AG09319 (cell line): ENCODE measurements at places on chromosomes 13 and 19.

- DNase-seq: no peak
Observed at GRCh38 chr19:19155495-19156219, 14.4 kb downstream of the MEF2B start.

DNA sequence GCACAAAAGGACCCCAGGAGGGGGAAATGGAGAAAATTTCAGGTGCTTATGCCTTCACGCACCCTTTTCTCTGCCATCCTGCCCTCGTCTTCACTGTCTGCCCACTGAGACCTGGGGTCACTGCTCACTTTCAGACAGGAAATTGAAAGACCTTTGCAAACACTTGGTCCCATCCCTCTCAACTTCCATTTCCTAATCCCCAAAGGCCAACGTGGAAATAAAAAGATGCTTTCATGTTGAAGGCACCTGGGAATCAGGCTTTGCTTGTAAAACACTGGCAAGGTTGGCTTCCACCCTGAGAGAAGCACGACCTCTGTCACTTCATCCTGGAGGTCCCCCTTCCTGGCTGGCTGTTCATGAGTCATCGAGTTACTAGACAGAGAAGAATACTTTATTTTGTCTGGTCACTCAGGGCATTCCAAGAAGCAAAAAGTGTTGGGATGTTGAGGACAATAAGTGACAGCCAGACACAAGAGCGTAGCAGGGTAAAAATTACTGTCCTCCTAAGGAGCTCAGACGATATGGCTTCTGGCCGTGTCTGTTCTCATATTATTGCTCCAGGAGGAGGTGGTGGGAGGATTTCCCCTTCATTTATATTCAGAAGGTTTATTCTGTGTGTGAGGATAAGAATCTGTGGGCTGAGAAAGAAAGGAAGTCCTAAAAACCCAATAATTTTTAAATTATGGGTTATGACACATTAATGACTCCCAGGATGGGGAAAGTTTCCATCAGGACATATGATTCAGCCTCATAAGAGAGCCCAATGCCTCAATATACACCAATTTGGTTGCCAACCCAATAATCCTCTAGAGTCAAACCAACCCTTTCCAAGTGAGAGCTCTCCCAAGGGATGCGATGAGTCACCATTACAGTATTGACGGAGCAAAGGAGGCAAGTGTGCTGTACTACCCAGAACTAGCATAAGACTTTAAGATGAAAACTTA is 409.0 kb downstream of the COG6 start:
- DNase-seq: peak; percentile 19

GRCh38 chr13:30194906-30195305 is 112.4 kb downstream of the KATNAL1 start:
- DNase-seq: no peak

GRCh38 chr19:15640294-15640903 is at the start of gene CYP4F3:
TSS of gene CYP4F3 (plus strand) at chr19:15640897. CDS start at chr19:15641416, 519 bp downstream.
- DNase-seq: no peak

DNA sequence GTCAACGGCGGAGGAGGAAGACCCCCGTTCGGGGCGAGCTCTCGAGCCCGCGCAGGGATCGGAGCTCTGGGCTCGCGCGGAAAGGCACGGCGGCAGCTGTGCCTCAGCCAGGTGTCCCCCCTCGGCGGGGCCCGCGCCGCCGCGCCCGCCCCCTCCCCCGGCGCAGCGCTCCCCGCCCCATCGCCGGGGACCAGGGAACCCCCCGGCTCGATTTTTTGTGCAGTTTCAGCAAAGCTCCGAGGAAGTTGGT is 110.0 kb downstream of the KCNRG start:
- DNase-seq: no peak

DNA sequence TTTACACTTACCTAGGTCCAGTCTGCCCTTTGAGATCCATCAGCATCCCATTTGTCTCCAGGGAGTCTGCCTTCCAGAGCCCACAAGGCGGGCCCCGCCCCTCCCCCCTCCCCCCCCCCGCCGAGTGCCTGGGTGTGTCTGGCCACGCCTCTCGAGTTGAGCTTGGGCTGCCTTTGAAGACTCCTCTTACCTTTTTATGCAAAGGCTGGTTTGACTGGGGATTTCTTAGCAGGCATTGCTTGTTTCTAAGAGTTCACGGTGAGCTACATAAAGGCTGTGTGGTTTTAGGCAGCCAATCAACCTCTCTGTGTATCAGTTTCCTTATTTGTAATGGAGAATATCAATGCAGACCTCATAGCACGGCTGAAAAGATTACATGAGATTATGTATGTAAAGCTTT is 11.3 kb downstream of the GPR12 start:
- no peak for DNase-seq

- DNase-seq: no peak
Observed at GRCh38 chr13:113002913-113003290, 33.9 kb downstream of the MCF2L start.

GRCh38 chr13:50412046-50412617 is 396.9 kb downstream of the KCNRG start:
- no peak for DNase-seq

DNA sequence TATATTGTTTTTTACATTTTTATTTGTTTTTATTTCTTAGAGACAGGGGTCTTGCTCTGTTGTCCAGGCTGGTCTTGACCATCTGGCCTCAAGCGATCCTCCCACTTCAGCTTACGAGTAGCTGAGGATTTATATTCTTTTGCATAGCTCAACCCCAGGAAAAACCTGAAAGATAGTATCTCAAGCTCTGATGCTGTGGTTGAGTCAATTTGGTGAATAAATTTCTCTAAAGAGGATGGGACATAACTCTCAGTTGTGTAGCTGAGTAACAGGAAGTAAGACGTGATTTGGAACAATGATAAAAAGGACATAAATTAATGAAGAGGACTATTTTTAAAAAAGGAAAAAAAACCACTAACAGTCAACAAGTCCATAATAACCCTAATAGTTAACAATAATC is 79.8 kb upstream of the TNFSF11 start:
- no peak for DNase-seq

DNA sequence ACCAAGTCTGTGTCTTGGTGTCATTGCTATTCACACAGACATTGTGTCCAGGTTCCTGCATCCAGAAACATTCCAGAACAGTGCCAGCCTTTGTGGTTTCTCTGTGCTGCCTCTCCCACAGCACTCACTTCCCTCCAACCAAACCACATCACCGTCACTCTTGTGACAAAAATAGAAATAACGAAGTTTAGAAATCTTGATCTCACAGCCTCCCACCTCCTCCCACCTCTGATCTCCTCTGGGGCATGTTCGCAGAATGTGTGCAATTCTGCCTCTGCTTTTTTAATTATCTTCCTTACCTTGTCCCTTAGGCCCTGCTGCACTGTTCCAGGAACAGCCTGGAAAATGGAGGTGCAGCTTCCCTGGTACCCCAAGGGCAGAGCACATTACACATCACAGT is 8.7 kb upstream of the SERPINE3 start:
- DNase-seq: no peak

- DNase-seq: no peak
Observed at GRCh38 chr13:113147206-113147605, 11.2 kb upstream of the PROZ start.

DNA sequence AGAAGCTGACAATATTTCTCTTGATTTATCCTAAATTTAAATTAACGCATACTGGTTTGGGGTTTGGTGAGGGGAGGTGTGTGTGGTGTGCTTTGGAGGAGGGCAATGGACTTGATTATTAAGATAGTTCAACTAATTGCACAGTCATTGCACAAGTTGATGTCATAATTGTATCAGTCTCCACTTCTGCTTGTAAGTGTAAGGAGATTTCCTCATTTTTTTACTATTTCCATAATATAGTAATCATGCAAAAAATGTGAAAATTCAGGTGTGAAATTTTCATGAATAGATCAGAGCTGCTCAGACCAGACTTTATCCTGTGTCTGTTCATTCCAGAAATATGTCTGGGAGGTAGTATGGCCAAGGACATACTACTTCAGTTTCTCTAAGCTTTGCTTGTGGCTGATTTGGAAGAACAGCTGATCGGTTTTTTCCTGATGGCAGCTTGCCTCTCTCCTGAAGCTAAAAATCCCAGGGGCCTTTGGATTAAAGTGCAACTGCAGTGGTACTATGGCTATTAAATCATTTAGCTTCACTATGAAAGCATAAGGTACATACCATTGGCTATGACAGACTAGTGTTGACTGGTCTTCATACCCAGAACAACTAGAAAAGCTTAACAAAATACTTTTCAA is 201.8 kb upstream of the MIR17HG start:
- DNase-seq: no peak

DNA sequence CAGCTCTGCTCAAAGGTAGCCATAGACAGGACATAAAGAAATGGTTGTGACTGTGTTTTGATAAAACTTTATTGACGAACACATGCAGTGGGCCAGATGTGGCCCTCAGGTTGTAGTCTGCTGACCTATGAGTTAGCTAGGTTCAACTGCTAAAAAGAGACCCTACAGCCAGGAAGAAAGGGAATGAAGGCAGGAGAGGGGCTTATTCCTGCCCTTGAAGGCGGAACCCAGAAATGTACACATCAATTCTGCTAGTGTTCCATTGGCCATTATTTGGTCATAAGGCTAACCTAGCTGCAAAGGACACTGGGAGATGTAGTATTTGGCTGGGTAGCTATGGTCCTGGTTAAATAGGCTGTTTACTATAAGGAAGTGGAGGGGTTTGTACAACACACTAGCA is 18.0 kb downstream of the APBA3 start:
- DNase-seq: no peak

DNA sequence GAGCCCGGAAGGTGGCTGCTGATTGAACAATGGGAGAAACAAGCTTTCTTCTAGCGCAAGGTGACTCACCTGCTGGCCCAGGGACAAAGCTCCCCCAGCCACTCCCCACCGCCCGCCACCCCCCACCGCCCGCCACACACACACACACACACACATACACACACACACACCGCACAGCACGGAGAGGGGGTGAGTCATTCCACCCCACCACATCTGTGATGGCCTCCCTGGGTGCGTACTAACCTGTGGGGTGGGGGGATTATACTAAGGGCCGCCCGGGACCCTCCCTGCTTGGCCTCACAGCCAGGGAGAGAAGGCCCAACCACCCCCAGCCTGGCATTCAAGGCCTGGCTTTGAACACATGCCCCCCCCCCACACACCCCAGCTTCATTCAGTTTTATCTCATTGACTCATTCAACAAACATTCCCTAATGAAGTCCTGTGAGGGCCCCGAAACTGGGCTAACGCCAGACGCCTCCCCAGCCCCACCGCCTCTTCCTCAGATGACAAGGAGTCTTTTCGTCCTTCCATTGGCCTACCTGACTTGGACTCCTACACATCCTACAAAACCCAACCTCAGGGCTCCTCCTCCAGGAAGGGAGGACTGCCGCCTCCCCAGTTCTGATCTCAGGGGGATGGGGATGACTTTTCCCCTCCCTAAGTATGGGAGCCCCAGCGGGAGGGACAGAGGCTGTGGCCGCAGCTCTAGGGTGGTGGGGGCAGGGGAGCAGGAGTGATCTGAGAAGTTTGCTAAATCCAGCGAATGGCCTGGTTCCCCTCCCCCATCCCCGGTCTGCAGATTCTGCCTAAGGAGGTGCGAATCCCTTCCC is 5.8 kb upstream of the ONECUT3 start:
- no peak for DNase-seq

GRCh38 chr13:75489502-75490263 is 7.7 kb upstream of the TBC1D4 start:
- peak; percentile 45 for DNase-seq

DNA sequence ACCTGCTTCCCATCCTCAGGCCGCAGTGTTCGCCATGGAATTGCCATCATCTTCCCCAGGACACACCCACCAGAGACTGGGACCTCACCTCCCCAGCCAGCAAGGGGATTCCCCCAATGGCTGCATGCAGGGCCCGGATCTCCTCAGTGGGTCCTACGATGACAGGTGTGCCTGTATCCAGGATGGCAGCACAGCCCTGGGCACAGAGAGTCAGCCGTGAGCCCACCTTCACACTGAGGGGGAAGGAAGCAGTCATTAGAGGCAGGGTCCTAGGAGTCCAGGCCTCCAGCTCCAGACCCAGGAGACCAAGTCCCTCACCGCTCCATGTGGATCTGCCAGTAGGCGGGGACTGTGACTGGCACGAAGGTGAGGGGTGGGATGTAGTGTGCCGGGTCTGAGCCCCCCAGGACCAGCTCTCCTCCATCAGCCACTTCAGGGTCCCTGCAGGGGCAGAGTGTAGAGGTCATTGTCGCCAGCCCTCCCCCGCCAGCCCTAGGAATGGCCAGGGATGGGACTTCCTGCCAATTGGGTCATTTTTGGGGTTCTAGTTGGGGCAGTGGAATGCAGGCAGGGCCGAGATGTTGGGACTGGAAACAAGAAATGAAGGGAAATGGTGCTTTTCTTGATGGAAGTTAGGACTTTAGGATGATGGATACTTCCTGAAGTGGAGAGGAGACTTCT is 5.7 kb upstream of the KCNC3 start:
- DNase-seq: no peak

DNA sequence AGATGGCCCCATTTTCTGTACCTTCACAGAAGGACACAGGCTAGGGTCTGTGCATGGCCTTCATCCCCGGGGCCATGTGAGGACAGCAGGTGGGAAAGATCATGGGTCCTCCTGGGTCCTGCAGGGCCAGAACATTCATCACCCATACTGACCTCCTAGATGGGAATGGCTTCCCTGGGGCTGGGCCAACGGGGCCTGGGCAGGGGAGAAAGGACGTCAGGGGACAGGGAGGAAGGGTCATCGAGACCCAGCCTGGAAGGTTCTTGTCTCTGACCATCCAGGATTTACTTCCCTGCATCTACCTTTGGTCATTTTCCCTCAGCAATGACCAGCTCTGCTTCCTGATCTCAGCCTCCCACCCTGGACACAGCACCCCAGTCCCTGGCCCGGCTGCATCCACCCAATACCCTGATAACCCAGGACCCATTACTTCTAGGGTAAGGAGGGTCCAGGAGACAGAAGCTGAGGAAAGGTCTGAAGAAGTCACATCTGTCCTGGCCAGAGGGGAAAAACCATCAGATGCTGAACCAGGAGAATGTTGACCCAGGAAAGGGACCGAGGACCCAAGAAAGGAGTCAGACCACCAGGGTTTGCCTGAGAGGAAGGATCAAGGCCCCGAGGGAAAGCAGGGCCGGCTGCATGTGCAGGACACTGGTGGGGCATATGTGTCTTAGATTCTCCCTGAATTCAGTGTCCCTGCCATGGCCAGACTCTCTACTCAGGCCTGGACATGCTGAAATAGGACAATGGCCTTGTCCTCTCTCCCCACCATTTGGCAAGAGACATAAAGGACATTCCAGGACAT is 7.0 kb upstream of the CEACAM7 start:
- DNase-seq: no peak
